ENCODE measurements at places on chromosomes 5 and 9. TPM values are rescaled to one million over a fixed set of nuclear protein-coding genes. Genes with fewer than 3 reads are reported as not detected.

GRCh38 chr5:41831155-41831554 lies 39.1 kb downstream of the OXCT1 start:
- DNase-seq = no peak

DNA sequence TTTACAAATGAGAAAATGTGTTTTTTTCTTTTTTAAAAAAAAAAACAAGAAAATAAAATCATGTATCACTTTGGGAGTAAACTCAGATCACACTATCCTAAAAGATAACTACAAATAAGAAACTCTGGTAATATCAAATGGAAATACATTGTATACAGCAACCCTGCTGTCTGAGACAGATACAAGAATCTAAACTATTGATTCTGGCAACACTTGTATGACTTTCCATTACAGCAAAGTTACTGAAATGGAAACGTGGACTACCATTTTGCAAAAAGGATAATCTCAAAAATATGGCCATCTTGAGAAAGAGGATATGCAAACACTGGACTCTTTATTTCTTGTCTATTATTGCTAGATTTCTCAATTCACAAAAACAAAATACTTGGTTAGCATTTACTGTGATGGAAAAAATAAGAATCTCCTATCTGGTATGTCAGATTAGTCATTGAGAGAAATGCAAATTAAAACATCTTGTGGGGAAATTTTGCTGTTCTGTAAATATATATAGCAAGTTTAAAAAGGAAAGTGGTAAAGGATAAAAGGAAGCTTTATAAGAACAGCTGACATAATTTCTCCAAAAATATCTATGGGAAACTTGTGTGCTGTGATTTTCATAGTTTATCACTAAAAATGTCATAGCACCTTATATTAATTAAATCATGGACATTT lies 112.9 kb upstream of the FER start:
- no peak for DNase-seq

- DNase-seq = no peak
Observed at GRCh38 chr9:2289263-2289662, 274.1 kb downstream of the SMARCA2 start.

DNA sequence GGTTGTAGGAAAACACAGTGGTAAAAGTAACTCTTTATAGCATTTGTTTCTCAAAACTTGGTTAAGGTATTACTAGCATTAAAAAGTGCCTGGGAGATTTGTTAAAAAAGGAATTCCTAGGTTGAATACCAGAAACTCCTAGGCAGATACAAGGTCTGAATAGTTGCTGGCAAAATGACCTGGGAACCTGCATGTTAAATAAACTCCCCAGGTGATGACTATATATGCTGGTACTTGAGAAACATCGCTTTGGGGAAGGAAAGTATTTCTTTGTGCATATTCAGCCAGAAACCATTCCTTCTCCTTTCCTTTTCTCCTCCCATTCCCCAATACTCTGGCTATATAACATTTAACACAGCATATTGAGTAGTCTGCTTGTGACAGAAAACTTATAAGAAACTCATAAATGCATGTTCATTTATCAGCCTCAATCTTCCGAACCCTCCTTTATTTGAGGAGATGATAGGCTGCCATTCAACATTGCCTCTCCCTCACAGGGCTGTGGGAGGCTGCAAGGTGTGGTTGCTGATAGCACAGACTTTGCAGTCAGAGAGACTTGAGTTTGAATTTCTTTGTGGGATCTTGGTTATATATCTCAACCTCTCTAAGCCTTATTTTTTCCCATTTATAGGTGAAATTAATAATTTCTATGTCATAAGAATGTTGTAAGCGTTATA lies 28.7 kb downstream of the PCSK1 start:
- no peak for DNase-seq

GRCh38 chr5:71834601-71835000 lies 115.5 kb downstream of the CARTPT start:
- no peak for DNase-seq

DNA sequence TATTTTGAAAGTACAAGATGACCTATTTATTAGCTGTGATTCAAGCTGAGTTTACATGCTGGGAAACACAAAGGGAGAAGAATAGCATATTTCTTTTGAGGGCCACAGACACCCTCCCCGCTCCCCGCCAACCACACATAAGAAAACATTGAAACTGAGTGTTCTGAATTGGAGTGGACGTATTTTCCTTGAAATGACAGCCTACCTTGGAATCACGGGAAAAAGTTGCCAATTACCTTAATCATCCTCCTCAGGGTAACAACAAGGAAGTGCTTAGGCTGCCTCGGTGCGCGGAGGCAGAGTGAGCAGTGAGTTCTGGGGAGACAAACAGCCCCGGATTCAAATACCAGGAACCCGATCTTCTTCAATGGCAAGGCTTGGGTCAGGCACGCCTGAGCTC lies 31.4 kb downstream of the CFAP77 start:
- no peak for DNase-seq

- DNase-seq = no peak
Observed at GRCh38 chr5:116044073-116044472, 11.8 kb downstream of the ARL14EPL start.

- no peak for DNase-seq
Observed at GRCh38 chr9:113978725-113979342, 99.3 kb downstream of the AMBP start.

- no peak for DNase-seq
Observed at GRCh38 chr5:402615-403359, 40.2 kb upstream of the EXOC3 start.

- DNase-seq = no peak
Observed at GRCh38 chr9:124760719-124761118, 10.4 kb downstream of the NR6A1 start.

- DNase-seq = no peak
Observed at GRCh38 chr5:173217626-173218397, 17.2 kb downstream of the NKX2-5 start.

DNA sequence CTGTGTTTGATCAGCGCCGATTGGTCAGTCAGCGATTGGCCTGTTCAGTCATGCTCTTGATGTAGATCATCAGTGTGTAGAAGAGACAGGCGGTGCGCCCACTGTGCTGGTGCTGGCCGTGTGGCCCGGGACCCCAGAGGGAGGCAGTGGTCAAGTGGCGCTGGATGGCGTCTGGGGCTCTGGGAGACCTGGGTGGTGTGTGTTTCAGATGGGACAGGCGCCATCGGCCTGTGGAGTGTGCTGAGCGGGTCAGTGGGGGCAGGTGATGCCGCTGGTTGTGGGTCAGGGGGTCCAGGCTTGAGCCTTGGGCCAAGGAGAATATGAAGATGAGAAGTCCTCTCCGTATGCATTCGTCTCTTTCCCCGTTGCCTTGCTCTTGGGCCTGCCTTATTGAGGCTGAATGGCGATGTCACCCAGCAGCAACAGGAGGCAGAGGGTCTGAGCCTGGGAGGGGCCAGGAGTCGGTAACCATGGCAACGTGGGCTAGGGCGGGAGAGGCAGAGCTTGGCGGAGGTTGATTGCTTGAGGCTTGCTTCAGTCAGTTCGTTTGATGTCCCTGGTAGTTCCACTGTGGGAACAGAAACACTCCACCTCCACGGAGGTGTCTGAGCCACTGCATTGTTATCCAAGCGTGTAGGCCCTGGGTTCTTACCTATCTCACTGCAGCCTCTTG lies 117.8 kb upstream of the CACNA1B start:
- DNase-seq = no peak

The TEK gene
- 0.15 TPM for total RNA-seq

The SNCAIP gene
- not detected for total RNA-seq

The LNPEP gene
- 14.9 TPM for total RNA-seq

The PDE6A gene
- total RNA-seq = not detected

The GAPT gene
- not detected for total RNA-seq

The CSF1R gene
- total RNA-seq = 0.17 TPM

The SLC45A2 gene
- total RNA-seq = not detected

The F12 gene
- total RNA-seq = 30.0 TPM

Measured in HCT116 (cell line).